ENCODE measurements at places on chromosomes 6 and 20. TPM values are rescaled to one million over a fixed set of nuclear protein-coding genes. Genes with fewer than 3 reads are reported as not detected.

Gene KCNQ2
- total RNA-seq: not detected

- DNase-seq: no peak
These were observed 166.5 kb downstream of the SMOC2 start for GRCh38 chr6:168607272-168608112.

GRCh38 chr6:20241102-20241501, 28.8 kb upstream of the MBOAT1 start:
- no peak for DNase-seq

GRCh38 chr6:13413466-13413862, 73.9 kb downstream of the GFOD1 start:
- DNase-seq: no peak

- DNase-seq: no peak
These were observed 27.5 kb downstream of the LAMA5 start for GRCh38 chr20:62339647-62340062.

GRCh38 chr6:157773248-157773773, 49.7 kb upstream of the SNX9 start:
- DNase-seq: no peak

GRCh38 chr6:119887666-119888065, 538.1 kb upstream of the MAN1A1 start:
- DNase-seq: no peak

DNA sequence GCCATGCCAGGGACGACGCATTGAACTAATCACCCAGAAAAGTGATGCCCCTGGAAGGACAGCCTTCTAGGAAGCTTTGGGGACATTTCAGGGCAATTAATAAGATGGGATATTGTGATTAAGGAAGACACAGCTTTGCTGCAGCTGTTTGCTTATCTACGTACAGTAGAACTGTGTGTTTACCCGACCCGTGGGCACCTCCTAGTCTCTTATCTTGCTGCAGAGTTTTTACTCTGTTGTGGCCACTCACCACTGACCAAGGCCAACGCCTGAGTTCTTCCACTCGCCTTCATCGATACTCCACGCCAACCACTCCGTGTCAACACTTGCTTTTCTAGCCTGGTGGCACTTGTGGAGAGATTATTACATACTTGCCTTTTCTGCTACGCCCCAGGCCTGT, 105.9 kb upstream of the MLN start:
- no peak for DNase-seq

DNA sequence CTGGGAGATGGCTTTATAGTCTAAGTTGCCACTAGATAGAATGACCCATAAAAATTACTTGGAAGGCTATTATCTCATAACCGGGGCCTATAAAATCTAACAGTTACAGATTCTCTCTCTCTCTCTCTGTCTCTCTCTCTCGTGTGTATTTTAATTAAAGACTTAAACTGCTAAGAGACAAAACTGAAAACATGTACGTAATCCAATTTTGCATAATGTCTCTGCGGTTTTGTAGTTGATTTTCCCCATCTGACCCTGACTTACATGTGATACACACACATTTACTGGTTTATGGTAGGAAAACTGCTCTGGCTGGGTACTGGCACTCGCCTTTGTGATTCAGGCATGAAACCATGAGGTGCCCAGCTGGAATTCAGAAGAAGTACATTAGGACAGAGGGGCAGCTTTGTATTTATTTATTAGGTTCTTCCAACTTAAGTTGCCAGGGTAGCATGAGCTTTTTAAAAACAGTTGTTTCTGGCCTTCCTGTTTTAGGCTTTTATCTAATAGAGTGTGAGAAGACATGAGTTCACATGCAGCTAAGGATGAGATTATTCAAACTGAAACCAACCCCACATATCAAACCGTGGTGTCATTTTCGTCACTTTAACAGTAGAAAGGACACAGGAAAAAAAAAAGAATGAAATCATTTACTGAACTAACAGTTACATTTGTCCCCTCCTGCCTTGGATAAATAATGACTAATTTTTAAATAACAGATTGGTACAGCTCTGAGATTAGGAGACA, 182.5 kb downstream of the GMPR start:
- DNase-seq: no peak

- no peak for DNase-seq
These were observed 55.4 kb upstream of the BMP2 start for GRCh38 chr20:6711951-6712649.

- DNase-seq: no peak
These were observed 46.8 kb downstream of the RREB1 start for GRCh38 chr6:7154341-7155139.

- no peak for DNase-seq
These were observed 151.7 kb downstream of the TMEM200A start for GRCh38 chr6:130517444-130517931.

- no peak for DNase-seq
These were observed 20.4 kb downstream of the ACSS1 start for GRCh38 chr20:25037288-25038102.

- no peak for DNase-seq
These were observed 57.8 kb downstream of the SLC2A10 start for GRCh38 chr20:46767127-46767761.
